ENCODE measurements at places on chromosomes 3 and 15. TPM values are rescaled to one million over a fixed set of nuclear protein-coding genes. Genes with fewer than 3 reads are reported as not detected.
A peak's percentile ranks its signal among the peaks of the same experiment; 100 is the strongest.

GRCh38 chr3:183061391-183062172 lies 37.7 kb downstream of the MCCC1 start:
- no peaks in the 10 kb centered on the region for H3K27me3 ChIP-seq
- H3K27ac ChIP-seq, result no peak overlapping the region
- 0 out of 2 replicates have a peak, but pooled peaks cover 5% of the 10 kb centered on the region for H3K36me3 ChIP-seq
- DNase-seq, result peak; percentile 41
- H3K4me3 ChIP-seq, result no peak overlapping the region
- peaks cover 9% of the 10 kb centered on the region for H3K4me1 ChIP-seq

DNA sequence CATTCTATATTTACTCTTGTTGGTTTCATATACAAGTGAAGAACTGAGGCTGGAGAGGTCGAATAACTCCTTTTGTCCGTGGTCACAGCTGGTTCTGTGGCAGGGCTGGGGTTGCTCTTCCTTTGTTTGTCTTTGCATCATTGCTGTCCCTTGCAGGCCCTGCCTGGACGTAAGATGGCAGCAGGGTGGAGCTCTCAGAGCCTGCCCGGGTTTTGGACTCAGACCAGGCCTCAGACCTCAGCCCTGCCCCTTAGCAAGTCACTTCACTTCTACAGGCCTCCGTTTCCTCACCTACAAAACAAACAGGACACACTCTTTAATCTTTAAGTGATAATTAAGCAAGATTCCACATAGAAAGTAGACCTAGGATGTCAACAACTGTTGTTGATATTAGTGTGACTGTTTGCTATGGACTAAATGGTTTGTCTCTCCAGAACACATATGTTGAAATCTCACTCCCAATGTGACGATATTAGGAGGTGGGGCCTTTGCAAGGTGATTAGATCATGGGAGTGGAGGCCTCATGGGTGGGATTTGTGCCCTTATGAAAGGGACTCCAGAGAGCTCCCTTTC lies 65.6 kb upstream of the PLXNA1 start:
- no peak overlapping the region for H3K27ac ChIP-seq
- peaks cover 16% of the 10 kb centered on the region for H3K4me1 ChIP-seq
- no peaks in the 10 kb centered on the region for H3K27me3 ChIP-seq
- H3K36me3 ChIP-seq, result no peaks in the 10 kb centered on the region
- DNase-seq, result no peak

- H3K27me3 ChIP-seq, result no peaks in the 10 kb centered on the region
- H3K4me3 ChIP-seq, result no peak overlapping the region
- no peak for DNase-seq
Measured at GRCh38 chr3:175731543-175731942, 872.4 kb downstream of the NAALADL2 start.

- H3K4me3 ChIP-seq, result no peak overlapping the region
- H3K27ac ChIP-seq, result no peak overlapping the region
- no peaks in the 10 kb centered on the region for H3K36me3 ChIP-seq
Measured at GRCh38 chr3:96007650-96008195, 806.7 kb upstream of the EPHA6 start.

- no peaks in the 10 kb centered on the region for H3K36me3 ChIP-seq
- H3K27me3 ChIP-seq, result no peaks in the 10 kb centered on the region
- no peak overlapping the region for H3K4me3 ChIP-seq
- peaks cover 8% of the 10 kb centered on the region for H3K4me1 ChIP-seq
- DNase-seq, result no peak
- no peak overlapping the region for H3K27ac ChIP-seq
Measured at GRCh38 chr3:129402210-129402609, 26.2 kb downstream of the EFCAB12 start.

- no peaks in the 10 kb centered on the region for H3K27me3 ChIP-seq
- H3K4me1 ChIP-seq, result peaks cover 15% of the 10 kb centered on the region
- no peak overlapping the region for H3K4me3 ChIP-seq
- H3K36me3 ChIP-seq, result no peaks in the 10 kb centered on the region
- no peak overlapping the region for H3K27ac ChIP-seq
- no peak for DNase-seq
Measured at GRCh38 chr3:70729845-70730244, 417.4 kb upstream of the MDFIC2 start.

DNA sequence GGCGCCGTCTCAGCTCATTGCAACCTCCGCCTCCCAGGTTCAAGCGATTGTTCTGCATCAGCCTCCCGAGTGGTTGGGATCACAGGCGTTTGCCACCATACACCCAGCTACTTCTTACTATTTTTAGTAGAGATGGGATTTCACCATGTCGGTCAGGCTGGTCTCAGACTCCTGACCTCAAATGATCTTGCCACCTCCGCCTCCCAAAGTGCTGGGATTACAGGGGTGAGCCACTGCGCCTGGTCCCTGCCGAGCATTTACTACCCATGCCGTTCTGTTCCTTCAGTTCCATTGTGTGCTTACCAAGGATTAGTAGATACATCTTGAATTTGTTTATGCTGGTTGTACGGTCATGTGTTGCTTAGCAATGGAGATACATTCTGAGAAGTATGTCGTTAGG lies 10.3 kb downstream of the CHD2 start:
- peaks cover 56% of the 10 kb centered on the region for H3K4me1 ChIP-seq
- H3K27me3 ChIP-seq, result no peaks in the 10 kb centered on the region
- H3K4me3 ChIP-seq, result no peak overlapping the region
- no peak for DNase-seq
- no peak overlapping the region for H3K27ac ChIP-seq
- H3K36me3 ChIP-seq, result peaks cover 19% of the 10 kb centered on the region

DNA sequence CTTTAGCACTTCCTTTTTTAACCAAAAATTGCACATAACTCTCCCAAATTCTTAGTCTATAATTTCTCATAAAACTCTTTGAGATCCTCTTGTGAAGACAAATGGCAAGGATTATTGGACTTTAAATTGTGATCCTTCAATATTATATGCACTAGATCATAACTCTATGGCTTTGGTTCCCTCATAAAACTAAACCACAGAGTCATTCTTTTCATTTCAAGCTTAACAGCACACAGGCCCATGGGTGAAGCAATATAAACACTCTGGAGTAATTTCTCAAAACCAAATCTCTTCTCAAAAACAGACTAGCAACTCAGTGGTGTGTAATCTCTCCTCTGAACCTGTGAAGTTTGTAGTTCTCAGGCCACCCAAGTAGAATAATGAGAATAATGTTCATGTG lies 171.0 kb upstream of the NECTIN3 start:
- H3K27ac ChIP-seq, result no peak overlapping the region
- H3K36me3 ChIP-seq, result no peaks in the 10 kb centered on the region
- H3K4me1 ChIP-seq, result no peaks in the 10 kb centered on the region
- H3K27me3 ChIP-seq, result no peaks in the 10 kb centered on the region
- H3K4me3 ChIP-seq, result no peak overlapping the region

GRCh38 chr15:71153823-71154524 lies 38.7 kb downstream of the THSD4 start:
- H3K4me1 ChIP-seq, result peaks cover 5% of the 10 kb centered on the region
- peaks cover 23% of the 10 kb centered on the region for H3K36me3 ChIP-seq
- no peak overlapping the region for H3K27ac ChIP-seq
- H3K27me3 ChIP-seq, result no peaks in the 10 kb centered on the region

GRCh38 chr3:158488670-158489069 lies 82.3 kb upstream of the MLF1 start:
- H3K36me3 ChIP-seq, result no peaks in the 10 kb centered on the region
- H3K27me3 ChIP-seq, result no peaks in the 10 kb centered on the region
- H3K4me1 ChIP-seq, result peaks cover 17% of the 10 kb centered on the region

DNA sequence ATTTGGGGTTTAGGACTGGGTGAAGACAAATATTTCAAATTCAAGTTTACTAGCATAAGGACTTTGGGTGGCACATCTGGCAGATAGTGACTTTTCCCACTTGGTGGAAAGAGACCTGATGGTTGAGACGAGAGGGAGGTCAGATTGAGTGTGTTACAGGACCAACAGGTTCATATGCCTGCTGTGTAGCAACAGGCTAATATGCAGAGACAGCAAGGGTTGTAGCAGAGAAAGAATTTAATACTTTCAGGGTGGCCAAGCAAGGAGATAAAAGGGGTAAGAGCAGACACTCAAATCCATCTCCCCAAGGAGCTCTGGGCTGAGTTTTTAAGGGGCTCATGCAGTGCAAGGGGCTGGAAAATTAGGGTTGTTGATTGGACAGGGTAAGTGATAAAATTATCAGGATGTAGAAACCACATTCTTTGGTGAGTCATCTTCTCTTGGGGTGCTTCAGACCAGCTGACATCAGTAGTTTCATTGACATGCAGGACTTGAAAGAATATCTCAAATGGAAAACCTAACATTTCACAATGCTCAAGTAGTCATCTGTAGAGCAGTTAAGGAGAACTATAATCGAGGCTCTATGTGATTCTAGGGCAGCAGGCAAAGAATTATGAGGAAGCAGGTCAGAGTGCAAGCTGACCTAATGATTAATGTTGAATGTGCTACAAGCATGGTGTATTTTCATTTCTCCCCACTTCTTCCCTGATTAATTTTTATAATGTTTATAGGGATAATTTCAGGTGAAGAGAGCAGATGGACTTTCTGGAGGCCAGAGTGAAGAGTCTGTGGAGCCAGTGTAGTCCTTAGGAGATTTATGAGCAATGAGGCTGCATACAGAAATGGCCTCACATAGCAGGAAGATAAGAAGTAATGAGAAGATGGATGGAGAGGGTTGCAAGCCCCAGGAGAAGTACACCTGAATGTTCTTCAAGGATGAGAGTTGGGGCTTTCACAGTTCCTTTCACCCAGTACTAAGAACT lies 13.7 kb downstream of the FOXB1 start:
- peaks cover 6% of the 10 kb centered on the region for H3K4me1 ChIP-seq
- no peak overlapping the region for H3K27ac ChIP-seq
- DNase-seq, result peak; percentile 45
- H3K4me3 ChIP-seq, result no peak overlapping the region
- H3K36me3 ChIP-seq, result no peaks in the 10 kb centered on the region

The ZNF660 gene
- not detected for total RNA-seq

The GNAT1 gene
- total RNA-seq, result not detected

The LRCH3 gene
- 43.1 TPM for total RNA-seq

The ERICH6 gene
- not detected for total RNA-seq

The CD96 gene
- not detected for total RNA-seq
